Stimulated activated CD8-positive, alpha-beta memory T cell treated with anti-CD3 and anti-CD28 coated beads, Interleukin-7, amount 100 ng/mL, for 1 hour (primary cell): ENCODE measurements at places on chromosomes 7 and 10.

DNA sequence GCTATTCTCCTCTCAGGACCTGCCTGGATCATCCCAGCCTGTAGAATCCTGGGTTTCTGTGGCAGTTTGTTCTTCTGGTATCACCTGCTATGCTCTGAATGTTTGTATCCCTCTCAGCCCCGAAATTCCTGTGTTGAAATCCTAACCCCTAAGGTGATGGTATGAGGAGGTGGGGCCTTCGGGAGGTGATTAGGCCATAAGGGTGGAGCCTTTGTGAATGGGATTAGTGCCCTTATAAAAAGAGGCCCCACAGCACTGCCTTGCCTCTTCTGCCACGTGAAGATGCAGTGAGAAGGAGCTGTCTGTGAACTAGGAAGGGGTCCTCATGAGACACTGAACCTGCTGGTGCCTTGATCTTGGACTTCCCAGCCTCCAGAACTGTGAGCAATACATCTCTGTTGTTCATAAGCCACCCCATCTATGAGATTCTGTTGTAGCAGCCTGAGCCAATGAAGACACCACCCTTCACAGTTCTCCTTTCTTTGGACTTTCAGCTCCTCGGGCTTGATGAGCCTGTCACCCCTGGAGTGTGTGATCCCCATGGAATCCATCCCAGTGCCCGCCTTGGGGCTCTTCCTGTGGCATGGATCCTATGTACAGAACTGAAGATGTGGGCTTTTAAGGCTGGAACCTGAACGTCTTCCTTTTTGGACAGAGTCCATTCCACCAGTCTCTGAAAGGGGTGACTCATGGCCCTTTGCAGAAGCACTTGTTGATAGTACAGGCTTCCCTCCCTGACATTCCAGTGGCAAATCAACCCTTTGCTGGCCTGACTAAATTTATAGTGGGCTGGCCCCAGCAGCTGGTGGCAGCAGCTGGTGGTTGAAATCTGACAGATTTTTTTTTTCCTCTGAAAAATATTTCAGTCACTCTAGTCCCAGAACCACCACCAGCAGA is 138.0 kb downstream of the TACC2 start:
- DNase-seq = no peak

- DNase-seq = no peak
Observed at GRCh38 chr7:29808075-29808801, 1.9 kb downstream of the WIPF3 start.

GRCh38 chr10:25232204-25232603 is 57.4 kb downstream of the GPR158 start:
- DNase-seq = no peak

DNA sequence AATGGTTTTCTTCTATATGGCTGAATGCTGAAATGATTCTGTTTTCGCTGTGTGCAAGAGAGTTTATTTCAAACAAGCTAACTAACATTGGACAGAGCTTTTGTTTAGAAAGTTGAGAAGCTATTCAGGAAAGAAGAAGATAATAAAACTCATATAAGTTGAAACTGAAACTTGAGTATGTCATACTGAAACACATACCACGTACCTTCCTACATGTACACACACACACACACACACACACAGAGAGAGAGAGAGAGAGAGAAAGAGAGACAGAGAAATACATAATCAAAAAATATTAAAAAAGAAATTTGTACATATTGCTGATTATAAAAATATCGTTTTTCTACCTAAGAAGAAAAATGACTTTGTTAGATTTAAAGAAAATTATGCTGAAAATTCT is 561.9 kb upstream of the KCND2 start:
- no peak for DNase-seq

DNA sequence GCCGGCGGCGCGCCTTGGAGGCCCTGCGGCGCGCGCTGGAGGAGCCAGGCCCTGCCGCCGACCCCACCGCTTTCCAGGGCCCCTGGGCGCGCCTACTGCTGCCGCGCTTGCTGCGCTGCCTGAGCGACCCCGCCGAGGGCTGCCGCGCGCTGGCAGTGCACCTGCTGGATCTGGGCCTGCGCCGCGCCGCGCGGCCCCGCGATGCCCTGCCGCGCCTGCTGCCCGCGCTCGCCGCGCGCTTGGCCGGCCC is 280 bp downstream of the DNAAF5 start:
- DNase-seq = no peak

- no peak for DNase-seq
Observed at GRCh38 chr7:55194522-55194921, 170.6 kb upstream of the LANCL2 start.

DNA sequence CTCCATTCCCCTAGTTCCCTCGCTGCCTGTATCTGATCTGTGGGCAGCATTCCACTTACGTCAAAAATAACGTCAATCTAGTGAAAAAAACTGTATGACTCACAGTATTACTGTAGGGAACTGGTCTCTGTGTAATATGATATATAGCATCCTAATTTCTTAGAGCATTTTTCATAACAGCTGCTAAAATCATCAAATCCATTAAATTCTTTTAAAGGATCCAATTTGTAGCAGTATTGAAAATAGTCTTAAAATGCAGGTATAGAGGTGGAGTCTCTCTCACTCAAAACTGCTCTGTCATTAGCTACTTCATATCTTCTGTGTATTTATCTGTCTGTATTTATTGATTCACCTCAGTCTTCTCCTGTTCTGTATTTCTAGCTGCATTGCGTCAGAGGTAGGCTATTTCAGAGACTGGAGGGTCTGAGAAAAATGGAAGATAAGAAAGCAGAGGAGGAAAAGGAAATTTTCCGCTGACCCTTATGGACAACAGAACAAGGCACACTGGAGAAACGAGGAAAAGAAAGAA is 59.9 kb downstream of the PON1 start:
- no peak for DNase-seq

- DNase-seq = no peak
Observed at GRCh38 chr10:29784175-29784773, 149.5 kb upstream of the SVIL start.

DNA sequence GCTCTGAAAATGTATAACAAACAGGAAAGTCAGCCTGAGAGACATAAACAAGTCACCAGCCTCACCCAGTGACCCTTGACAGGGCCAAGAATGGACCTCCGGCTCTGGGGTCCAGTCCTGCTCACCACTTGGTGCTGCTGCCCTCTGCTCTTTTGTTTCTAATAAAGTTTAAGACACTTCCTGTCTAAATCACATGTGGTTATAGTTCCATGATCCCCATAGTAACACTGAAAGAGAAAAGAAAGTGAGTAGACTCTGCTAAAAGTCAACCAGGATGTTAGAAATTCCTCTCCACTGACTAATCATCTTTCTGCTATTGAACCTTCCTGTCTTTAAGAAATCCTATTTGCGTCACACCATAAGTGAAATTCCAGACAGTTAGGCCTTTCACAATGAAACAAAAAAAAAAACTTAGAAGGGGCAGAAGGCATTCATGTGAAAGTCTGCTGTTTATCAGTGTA is 179.2 kb upstream of the BET1 start:
- no peak for DNase-seq

DNA sequence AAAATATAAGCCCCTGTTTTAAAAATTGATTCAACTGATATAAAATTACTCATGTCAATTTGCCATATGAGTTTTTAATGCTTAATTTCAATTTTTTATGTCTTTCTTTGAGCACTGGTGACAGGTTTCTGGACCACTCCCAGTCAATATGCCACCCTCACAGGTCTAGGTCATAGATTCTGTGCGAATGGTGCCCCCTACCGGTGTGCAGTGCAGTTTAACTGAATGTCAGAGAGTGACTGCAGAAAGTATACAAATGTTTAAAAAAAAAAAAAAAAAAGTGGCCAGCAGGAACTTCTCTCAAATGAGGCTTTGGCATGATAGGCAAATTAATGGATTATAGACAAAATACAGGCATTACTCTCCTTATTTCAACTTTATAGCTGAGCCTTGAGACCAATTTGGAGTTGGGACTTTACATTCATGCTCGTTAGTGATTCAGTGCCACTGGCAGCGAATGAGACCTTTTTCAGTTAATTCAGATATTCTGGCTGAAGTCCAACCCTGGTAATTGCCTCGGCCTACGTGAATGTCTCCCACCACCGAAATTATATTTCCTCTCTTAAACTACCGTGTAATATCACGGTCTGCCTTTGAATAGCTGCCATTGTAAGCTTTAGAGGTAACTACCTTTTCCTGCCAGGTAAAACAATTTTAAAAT is 427.6 kb downstream of the PHTF2 start:
- DNase-seq = no peak

GRCh38 chr10:52599551-52600200 is 172.9 kb downstream of the MBL2 start:
- no peak for DNase-seq

DNA sequence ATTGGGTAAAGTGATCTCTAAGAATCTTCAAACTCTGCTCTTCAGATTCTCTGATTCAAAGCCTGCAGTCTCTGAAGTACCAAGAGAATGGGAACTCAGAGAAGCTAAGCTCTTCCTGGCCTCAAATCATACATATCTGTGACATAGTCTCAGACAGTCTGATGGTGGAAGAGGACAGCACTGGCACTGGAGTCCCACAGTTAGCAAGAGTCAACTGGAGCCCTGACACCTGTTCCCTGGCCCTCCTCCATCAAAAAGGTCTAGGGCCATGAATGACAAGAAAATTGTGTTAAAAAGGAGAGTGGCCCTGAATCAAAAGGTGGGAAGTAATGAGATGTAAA is 37.7 kb downstream of the PRSS2 start:
- DNase-seq = no peak

DNA sequence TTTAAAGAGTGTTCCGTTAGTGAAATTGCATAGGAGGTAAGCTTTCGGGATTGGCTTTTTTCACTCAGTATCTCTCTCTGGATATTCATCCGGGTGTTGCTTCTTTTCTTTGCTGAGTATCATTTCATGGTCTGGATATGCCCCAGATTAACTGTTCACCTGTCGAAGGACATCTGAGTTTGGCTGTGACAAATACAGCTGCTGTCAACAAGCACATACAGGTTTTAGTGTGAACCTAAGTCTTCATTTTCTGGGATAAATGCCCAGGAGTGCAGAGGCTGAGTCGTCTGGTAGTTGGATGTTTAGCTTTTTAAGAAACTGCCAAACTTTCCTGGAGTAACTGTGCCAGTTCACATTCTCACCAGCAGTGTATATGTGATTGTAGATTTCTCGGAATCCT is 5.6 kb downstream of the DOCK1 start:
- no peak for DNase-seq

- DNase-seq = no peak
Observed at GRCh38 chr10:77068969-77069368, 568.6 kb downstream of the KCNMA1 start.

DNA sequence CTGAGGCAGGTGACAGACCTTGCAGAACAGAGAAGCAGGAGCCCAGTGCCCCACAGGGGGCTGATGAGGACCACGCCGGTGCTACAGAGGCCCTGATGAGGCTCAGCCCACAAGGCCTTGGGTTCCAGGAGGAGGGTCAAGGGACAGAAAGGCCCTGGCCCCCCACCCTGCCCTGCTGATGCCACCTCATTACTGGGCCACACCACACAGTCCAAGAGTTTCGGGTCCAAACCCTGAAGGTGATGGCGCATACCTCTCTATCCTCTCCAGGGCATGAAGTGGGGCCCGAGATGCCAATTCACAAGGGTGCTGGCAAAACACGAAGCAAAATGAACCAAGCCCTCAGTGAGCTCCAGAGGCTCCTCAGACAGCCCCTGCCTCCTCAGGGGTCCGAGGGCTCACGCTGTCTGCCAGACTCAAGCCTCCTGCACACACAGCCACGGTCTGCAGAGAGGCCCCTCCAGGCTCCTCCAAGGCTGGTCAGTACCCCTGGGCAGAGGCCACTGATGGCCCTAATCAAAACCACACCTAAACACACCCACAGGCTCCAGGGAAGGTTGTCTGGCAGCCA is 32.3 kb downstream of the RASGEF1A start:
- no peak for DNase-seq

GRCh38 chr7:24706211-24707170 is 50.8 kb downstream of the GSDME start:
- DNase-seq = no peak

GRCh38 chr7:131948434-131949053 is 392.1 kb upstream of the PODXL start:
- DNase-seq = no peak

DNA sequence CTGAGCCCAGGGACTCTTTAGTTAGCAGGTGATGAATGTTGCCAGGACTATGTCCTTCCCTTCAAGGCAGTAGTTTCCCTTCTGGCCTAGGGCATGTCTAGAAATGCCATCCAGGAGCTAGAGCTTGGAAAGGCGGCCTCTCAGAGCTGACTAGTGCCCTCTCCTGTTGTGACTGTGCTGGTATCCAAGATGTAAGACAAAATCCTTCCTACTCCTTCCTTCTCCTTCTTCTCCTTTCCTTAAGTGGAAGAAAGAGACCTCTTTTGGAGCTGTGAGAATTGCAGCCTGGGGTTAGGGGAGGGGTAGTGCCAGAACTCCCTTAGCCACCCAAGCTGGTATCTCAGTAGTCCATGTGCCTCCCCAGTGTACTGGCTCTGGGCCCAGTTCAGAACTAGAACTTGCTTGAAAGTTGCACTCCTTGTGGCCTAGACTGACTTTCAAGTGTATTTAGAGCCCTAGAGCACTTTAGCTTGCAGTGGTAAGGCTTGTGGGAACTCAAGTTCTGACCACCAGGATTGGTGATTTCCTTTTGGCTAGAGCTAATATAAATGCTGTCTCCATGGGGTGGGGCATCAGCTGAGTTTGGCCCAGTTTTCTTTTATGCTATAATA is 118.8 kb downstream of the NPSR1 start:
- DNase-seq = no peak

GRCh38 chr10:130717083-130717482 is 580.9 kb downstream of the GLRX3 start:
- DNase-seq = no peak

- no peak for DNase-seq
Observed at GRCh38 chr7:24917510-24918239, 62.3 kb downstream of the OSBPL3 start.

- no peak for DNase-seq
Observed at GRCh38 chr10:132587175-132587574, 49.6 kb downstream of the INPP5A start.

- DNase-seq = no peak
Observed at GRCh38 chr10:59126261-59126660, 50.2 kb upstream of the PHYHIPL start.

DNA sequence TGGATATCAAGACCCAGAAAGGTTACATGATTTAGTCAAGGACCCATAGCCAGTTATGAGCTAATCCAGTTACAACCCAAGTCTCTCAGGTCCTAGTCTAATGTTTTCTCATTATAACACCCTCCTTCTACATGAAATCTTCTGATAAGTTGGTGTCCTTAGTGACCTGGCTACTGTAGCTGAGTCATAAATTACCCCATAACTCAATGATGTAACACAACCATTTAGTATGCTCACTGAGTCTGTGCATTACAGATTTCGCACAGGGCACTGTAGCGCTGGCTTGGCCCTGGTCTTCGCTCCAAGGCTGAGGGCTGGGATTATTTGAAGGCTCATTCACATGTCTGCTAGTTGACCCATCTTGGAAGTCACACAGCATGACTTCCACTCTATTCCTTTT is 36.0 kb upstream of the GLCCI1 start:
- DNase-seq = no peak

DNA sequence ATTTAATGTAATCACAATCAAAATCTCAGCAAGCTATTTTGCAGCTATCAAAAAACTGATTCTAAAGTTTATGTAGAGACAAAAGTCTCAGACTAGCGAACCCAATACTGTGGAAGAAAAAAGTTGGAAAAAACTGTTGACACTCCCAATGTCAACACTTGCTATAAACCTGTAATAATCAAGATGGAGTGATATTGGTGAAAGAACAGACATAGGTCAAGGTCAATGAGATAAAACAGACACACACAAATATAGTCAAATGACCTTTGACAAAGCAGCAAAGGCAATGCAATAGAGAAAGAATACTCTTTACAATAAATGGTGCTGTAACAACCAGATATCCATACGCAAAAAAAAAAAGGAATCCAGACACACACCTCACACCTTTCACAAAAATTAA is 84.5 kb downstream of the ATE1 start:
- DNase-seq = no peak
